Left lung (tissue), 14 donors: ENCODE measurements at places on chromosomes 2 and 18.

- peaks cover 84% of the 10 kb centered on the region for H3K4me1 ChIP-seq
- H3K36me3 ChIP-seq: no peaks in the 10 kb centered on the region
- H3K27ac ChIP-seq: no peak overlapping the region
- no peak overlapping the region for H3K4me3 ChIP-seq
- DNase-seq: no peak
These were observed 4.8 kb downstream of the OTX1 start for GRCh38 chr2:63055226-63056106.

DNA sequence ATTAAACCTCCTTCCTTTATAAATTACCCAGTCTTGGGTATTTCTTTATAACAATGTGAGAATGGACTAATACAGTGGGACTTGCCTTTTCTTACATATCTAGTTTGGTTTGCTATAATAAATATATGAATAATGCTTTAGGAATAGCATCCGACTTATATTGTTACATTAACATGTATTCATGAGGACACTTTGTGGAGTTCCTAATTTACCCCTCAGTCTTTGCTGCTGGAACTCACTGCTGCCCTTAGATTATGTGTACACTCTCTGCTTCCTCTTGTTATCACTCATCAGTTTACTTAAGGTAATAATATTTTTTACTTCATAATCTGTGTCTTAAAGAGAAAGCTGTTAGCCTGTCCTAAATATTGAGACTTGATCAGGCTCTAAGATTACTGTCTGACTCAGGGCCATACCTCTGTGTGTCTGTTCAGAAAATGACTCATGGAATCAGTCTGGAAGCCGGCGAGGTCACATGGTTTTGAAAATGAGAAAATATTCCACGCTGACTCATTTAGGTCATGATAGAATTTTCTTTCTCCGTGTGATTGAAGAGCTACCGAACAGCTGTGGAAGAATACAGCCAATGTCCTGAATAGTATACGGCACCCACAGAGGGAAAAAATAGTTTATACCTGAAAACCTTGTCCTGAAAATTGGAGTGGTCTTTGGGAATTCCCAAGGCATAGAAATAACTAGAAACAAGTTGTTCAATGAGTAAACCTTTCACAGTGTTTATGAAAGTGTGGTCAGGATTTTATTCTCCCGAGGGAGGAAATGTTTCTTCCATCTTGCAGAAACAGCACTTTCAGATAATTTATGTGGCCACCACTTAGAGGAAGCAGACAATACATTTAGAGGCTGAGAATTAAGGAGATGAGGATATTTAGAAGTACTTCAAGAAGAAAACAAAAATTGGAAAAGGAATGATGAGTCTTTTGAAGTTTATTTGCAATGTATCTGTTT is 156.4 kb downstream of the DSEL start:
- no peaks in the 10 kb centered on the region for H3K36me3 ChIP-seq
- no peak for DNase-seq
- H3K27me3 ChIP-seq: no peaks in the 10 kb centered on the region
- no peaks in the 10 kb centered on the region for H3K4me1 ChIP-seq
- H3K4me3 ChIP-seq: no peak overlapping the region

GRCh38 chr2:240988571-240989271 is 9.7 kb upstream of the SNED1 start:
- no peak overlapping the region for H3K27ac ChIP-seq
- H3K36me3 ChIP-seq: no peaks in the 10 kb centered on the region
- H3K4me1 ChIP-seq: peaks cover 21% of the 10 kb centered on the region
- H3K4me3 ChIP-seq: no peak overlapping the region

GRCh38 chr2:168816369-168816768 is 13.9 kb downstream of the NOSTRIN start:
- no peak overlapping the region for H3K4me3 ChIP-seq
- no peaks in the 10 kb centered on the region for H3K27me3 ChIP-seq
- H3K27ac ChIP-seq: no peak overlapping the region
